ENCODE measurements at places on chromosomes 12 and 14.

- DNase-seq: no peak
Measured at GRCh38 chr14:29721586-29721985, 206.1 kb downstream of the PRKD1 start.

DNA sequence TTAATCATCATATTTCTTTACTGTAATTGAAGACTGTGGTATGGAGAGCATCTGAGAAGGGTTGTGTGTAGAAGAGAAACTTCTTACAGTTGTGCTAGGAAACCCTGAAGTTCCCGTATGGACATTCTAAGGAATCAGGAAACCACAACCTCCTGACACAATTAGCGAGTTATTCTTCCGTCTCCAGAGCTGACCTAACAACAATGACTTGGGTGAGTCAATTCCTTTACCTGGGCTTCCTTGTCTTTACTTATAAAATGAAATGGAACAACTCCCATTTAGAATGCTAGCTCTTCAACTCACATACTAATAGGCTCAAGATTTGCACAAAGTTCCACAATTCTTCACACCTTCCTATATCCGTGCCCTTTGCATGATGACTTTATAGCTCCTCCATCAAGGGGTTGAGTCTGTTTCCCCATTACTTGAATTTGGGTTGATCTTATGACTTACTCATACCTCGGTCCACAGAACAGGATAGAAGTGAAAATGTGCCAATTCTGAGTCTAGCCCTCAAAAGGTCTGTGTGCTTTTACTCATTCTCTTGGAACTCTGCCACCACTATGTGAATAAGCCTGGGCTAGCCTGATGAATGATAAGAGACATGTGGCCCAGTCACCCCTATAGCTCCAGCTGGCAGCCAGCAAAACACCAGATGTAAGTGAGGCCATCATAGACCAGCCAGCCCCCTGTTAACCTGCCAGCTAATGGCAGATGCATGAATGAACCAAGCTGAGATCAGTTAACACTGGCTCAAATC, 459.4 kb downstream of the ETNK1 start:
- DNase-seq: peak; percentile 0

GRCh38 chr14:64801800-64802199, 77.9 kb downstream of the SPTB start:
- DNase-seq: no peak

DNA sequence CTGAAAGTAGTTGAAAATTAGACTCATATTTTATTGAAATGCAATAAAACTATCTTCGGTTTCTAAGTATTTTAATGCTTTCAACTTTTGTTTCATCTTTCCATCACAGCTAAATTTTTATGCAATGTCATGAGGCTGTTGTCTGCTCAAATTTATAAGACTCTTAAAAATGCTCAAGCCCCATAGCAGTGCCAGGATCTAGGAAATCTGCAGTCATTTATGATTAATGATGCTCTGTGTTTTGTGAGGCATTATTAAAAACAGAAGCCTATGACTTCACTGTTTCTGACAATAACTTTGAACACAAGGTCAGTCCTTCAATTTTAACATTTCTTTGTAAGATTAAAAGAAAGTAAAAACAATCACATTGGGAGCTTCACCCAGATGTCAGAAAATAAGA, 112.5 kb downstream of the ALX1 start:
- no peak for DNase-seq

GRCh38 chr12:8080120-8080519, 2.0 kb upstream of the NECAP1 start:
- no peak for DNase-seq

DNA sequence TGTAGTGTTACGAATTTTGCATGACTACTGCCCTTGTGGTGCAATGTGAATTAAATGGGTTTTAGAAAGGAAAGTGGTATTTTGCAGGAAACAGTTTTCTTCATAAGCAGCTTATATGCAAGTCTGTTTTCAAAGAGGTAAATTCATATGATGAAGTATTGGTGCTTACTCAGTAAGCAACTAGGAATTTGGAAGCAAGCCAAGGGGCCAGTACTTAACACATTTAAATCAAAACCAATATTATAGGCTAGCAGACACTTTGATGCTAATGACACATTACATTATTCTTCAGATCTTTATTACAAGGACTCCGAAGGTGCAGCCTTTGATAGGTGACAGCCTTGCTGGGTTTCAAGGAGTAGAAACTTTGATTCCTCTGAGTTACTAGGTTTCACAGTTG, 23.1 kb downstream of the MGAT4C start:
- DNase-seq: no peak

GRCh38 chr14:73237786-73238423, 599 bp downstream of the PAPLN start:
- no peak for DNase-seq

DNA sequence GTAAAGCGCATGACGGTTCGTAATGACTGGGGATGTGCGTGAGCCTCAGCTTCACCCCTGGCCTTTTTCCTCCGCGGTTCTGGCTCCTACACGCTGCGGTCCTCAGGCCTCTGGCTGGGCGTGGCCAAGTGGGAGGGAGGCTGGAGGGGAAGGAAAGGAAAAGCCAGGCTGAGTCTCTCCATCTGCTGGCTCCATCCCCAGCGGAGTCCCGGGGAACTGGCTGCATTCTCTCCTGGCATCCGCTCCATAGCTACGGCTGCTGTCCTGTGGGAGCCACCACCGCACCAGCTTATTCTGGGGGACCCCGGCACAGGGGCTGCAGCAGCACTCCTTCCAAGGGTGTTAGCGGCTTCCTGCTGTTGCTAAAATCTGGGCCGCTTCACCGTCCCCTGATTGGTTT, 68.2 kb upstream of the SLC24A4 start:
- DNase-seq: peak; percentile 16

DNA sequence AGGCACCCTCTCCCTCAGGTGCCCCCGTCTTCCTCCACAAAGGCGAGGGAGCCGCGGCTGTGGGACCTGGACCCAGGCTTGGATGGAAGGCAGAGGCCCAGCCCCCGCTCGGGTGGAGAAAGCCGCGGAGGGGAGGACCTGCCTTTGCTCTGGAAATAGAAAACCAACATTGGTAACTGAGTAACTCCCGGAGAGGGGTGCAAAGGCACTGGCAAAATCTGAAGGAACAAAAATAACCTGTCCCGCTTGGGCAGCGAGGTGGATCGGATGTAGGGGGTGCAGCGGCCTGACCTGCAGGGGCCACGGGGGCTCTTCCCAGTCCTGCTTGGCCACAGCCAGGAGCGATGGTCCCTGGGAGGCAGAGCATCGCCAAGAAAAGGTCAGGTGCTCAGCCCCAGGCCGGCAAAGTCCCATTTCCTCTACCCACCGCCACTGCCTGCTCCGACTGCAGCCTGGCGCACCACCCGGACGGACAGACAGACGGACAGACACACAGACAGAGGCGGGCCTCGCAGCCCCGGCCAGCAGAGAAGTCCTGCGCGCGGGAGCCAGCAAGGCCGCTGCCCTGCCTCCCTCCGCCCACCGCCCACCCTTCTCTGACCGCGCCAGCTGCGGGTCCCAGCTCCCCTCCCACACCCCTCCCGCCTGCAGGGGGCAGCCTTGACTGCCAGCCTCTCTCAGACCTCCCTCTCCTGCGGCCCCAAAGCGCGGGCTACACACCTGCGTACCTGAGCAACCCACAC, 21.4 kb upstream of the TMEM106C start:
- no peak for DNase-seq

GRCh38 chr14:67859169-67859749, 39.7 kb downstream of the RAD51B start:
- DNase-seq: no peak

DNA sequence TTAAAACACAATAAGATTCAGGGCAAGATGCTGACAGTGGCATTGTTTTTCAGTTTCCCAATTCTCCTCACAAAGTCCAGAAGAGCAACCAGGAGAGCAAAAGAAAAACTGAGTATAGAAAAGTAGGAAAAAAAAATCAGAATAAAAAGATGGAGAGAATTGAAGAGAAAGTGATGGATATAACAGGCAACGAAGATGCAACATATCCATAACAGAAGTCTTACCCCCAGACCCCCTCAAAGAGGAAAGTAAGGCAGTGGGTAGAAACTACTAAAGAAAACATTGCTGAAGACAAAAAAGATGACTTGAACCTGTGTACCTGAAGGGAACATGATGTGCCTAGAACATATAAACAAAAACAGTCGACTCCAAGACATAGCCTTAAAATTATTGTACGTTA, 10.6 kb downstream of the TCL1A start:
- no peak for DNase-seq

DNA sequence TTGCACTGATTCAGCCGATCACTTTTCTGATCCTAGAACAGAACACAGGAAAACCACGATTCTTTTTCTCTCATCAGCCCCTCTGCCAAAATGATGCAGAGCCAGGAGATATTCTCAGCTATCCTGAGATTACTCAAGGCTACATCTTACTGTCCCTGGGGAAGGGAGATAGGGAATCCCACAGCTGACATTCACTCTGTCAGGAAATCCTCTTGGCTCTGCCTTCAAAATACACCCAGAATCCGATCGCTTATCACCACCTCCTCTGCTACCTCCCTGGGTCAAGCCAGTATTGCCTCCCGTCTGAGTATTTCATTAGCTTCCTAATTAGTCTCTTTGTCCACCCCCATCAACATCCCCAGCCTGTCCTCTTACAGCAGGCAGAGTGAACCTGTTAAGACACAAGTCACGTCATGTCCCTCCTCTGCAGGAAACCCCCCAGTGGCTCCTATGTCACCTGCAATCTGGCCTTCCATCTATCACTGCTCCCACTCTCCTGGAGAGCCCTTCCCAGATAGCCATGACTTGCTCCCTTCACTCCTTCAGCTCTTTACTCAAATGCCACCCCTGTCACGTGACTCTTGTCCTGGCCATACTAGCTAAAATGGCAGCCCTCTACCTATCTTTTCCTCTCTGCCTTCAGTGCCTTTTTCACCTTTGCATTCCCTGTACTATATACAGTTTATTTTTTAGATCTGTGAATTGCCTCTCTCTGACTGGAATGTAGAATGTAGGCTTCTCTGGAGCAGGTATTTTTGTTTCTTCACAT, 70.3 kb downstream of the GALNT4 start:
- DNase-seq: no peak

GRCh38 chr14:71454513-71455332, 477.5 kb upstream of the RGS6 start:
- no peak for DNase-seq

DNA sequence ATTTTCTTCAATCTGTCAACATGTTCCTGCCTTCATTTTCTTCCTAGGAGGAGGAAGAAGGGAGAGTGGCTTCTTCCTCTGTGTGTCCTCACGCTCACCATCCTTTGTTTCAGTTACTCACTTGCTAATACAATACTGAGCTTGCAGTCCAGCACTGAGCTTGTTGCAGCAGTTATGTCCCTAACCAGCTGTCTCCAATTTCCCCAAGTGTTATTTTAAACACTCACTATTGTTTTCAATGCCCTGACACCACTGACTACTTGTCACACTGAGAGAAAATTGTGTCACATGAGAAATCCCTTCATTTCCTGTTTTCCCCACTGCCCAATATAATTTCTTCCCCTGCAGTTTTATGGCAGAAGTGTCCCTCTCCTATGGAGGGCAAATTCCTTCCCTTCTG, 53.4 kb downstream of the HSD17B6 start:
- DNase-seq: no peak

- no peak for DNase-seq
Measured at GRCh38 chr14:67821121-67821520, 1.5 kb downstream of the RAD51B start.

- DNase-seq: no peak
Measured at GRCh38 chr14:72808564-72808963, 85.3 kb downstream of the DPF3 start.

- DNase-seq: no peak
Measured at GRCh38 chr12:57215668-57216013, 953 bp upstream of the NXPH4 start.

DNA sequence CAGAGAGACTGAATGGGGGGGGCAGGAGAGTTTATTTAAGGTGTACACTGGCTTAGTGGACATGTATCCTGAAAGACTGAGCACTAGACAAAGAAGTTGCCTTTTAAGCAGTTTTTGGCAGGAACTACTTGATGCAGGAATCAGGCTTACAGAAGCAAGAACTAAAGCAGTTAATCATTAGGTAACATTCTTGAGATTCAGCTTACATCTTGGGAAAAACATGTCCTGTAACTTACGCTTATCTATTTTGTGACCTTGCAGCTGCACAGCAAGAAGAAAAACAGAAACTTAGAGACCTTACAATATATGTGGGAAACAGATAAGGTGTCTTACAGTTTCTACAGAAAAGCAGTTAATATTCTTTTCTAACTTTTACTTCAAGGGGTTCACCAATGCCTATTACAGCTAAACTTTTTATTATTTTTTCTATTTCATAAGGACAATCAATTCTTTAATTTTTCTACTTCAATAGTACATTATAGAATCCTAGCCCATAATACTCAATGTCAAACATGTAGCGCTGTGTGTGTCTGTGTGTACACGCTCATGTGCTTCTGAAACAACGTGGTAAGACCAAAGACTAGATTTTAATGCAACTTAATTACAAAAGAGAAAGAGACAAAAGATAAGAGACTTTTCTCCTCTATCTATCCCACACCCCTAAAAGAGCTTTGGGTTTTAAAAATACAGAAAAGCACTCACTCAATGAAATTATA, 276.9 kb downstream of the PRKD1 start:
- DNase-seq: no peak

DNA sequence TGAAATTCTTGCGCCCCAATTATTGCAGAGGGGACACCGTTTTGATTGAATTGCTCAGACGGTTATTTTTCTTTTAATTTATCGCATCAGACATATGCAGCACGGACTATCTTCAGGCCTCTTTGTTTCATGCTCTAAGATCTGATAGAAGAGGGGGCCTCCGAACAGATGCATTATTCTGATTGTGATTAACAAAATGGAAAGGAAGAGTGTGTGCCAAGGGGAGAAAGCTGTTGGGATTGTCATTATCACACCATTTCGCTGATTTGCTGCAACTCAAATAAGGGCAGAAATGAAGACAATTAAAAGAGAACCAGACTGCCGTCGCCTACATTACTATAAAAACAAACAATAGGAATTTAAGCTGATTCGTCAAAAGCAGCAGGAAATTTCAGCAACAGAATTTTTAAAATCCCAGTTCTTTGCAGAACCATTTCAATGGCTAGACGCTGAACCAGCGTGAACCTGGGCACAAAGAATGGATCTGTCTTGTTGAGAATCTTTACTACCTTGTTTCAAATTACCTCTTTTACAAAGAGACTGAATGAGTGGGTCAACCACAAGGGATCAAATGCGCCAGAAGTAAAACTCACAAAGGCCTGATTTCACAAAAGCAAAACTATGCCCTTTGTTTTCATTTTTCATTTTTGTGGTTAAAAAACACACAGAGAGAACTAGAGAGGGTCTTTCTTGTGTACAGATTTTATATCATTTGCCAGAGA, 30.6 kb downstream of the TMEM132D start:
- no peak for DNase-seq

DNA sequence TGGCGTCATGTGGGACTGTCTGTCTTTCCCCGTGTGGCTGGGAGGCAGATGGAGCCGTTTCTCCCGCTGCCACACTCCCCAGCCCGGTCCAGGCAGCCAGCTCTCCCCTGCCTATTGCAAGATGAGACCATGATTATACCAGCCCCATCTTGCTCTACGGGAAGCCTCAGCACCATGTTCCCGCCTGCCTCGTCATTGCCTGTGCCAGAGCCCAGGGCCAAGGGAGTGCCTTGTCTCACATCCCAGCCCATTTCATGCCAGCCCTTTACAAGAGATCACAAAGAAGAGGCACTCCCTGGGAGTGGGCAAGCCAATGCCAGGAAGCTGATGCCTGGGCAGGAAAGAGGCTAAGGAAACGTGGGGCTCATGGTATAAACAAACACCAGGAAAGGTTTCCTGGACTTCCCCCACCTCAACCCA, 23.9 kb downstream of the GPR68 start:
- no peak for DNase-seq

- DNase-seq: no peak
Measured at GRCh38 chr14:99179506-99179905, 92.5 kb downstream of the BCL11B start.
